ENCODE measurements at places on chromosomes 4 and X. TPM values are rescaled to one million over a fixed set of nuclear protein-coding genes. Genes with fewer than 3 reads are reported as not detected.

- no peaks in the 10 kb centered on the region for H3K4me1 ChIP-seq
- no peak overlapping the region for H3K27ac ChIP-seq
- no peak for DNase-seq
- no peaks in the 10 kb centered on the region for H3K36me3 ChIP-seq
- H3K4me3 ChIP-seq = no peak overlapping the region
Measured at GRCh38 chrX:29728639-29729038, 486.7 kb upstream of the MAGEB2 start.

The CYSLTR1 gene
- total RNA-seq = 0.26 TPM

DNA sequence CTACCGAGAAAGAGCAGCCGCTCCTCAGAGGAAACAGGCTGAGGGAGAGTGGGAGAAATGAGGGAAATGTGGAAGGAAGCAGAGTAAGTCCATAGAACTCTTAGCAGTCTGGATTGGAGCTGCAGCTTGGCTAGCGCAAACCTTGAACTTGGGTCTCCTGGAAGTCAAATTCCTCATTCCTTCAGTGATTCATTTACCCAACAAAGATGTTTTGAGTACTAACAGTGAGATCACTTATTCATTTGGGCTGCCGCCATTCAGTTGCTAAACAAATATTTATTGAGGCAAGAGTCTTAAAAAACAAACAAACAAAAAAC lies 51.5 kb downstream of the SEL1L3 start:
- no peaks in the 10 kb centered on the region for H3K4me1 ChIP-seq
- no peak for DNase-seq
- no peaks in the 10 kb centered on the region for H3K27me3 ChIP-seq
- H3K27ac ChIP-seq = no peak overlapping the region
- no peak overlapping the region for H3K4me3 ChIP-seq

The CCDC149 gene
- 0.91 TPM for total RNA-seq

DNA sequence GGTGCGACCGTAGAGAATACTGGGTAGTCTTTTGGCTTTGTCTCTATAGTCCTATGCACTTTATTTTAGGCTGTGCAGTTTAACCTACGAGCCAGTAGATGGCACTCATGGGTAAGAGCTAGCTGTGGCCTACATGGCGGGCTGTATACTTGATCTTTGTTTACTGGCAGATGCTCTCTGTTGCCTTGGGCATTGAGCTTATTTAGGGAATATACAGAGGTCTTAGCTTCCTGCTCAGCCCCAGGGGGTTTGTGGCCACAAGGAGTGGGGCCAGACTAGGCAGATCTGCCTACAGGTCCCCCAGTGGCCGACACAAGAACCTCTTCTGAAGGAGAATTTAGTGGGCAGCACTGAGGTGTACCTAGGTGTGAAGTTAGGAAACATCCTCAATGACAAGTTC lies 227.6 kb upstream of the HDX start:
- no peaks in the 10 kb centered on the region for H3K4me1 ChIP-seq
- H3K27me3 ChIP-seq = no peaks in the 10 kb centered on the region
- no peak overlapping the region for H3K4me3 ChIP-seq
- DNase-seq = no peak
- no peaks in the 10 kb centered on the region for H3K36me3 ChIP-seq
- no peak overlapping the region for H3K27ac ChIP-seq

DNA sequence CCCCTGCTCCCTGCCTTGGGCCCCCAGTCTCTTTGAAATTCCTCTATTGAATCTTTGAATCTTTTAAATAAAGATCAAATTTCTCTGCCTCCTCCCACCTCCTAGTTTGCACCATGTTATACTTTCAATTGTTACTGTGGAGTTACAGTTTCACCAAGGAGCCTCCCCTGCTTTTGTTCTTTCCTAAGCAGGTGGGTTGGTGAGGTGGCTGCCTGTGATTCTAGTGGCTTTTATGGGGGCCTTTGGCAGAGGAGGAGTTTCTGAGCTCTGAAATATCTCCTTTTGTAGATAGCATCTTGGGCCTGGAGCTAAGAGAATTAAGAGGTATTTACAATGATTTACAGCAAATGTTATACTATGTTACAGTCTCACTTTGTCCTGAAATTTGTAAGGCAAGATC lies 133.8 kb upstream of the STX18 start:
- DNase-seq = no peak
- H3K4me3 ChIP-seq = no peak overlapping the region
- no peaks in the 10 kb centered on the region for H3K36me3 ChIP-seq
- no peak overlapping the region for H3K27ac ChIP-seq
- H3K27me3 ChIP-seq = no peaks in the 10 kb centered on the region
- no peaks in the 10 kb centered on the region for H3K4me1 ChIP-seq

DNA sequence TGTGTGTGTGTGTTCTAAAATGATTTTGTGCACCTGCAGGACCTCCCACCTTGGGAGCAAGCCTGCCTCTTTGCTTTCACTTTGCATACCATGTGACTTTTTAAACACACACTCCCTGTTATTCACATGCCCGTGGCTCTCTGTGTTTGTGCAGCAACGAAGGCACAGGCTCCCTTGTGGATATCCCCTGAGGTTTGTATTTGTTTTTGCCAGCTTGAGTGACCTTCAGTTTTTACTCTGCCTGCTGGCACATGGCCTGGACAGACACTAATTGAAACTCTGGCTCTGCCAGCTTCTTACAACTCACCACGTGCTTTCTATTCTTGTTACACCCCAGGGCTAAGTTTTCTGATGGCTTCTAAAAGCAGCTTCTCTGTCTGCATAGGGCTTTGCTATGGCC lies 885.8 kb downstream of the SH3BGRL start:
- no peaks in the 10 kb centered on the region for H3K27me3 ChIP-seq
- H3K27ac ChIP-seq = no peak overlapping the region
- H3K4me1 ChIP-seq = no peaks in the 10 kb centered on the region

DNA sequence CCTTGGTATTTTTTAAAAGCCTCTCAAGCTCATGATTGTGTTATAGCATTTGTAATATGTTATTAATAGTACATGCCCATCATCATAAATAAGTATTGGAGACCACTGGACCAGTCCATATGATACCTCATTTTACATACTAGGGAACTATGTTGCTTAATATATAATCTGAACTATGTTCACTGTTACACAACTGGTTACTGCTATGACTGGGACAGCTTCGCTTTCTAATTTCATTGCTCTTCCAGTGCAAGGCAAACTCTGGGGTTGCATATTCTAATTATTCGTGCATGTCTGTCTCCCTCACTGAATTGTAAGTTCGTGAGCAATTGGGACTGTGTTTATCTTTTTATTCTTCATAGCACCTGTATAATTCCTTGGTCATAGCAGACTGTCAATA lies 330.5 kb downstream of the RAPGEF2 start:
- H3K4me1 ChIP-seq = no peaks in the 10 kb centered on the region
- DNase-seq = no peak
- H3K36me3 ChIP-seq = no peaks in the 10 kb centered on the region
- no peak overlapping the region for H3K27ac ChIP-seq

The LDB2 gene
- total RNA-seq = 3.9 TPM

The TMEM47 gene
- total RNA-seq = 11.5 TPM

The PPP4R3C gene
- not detected for total RNA-seq

The ERVMER34-1 gene
- total RNA-seq = 2.7 TPM

DNA sequence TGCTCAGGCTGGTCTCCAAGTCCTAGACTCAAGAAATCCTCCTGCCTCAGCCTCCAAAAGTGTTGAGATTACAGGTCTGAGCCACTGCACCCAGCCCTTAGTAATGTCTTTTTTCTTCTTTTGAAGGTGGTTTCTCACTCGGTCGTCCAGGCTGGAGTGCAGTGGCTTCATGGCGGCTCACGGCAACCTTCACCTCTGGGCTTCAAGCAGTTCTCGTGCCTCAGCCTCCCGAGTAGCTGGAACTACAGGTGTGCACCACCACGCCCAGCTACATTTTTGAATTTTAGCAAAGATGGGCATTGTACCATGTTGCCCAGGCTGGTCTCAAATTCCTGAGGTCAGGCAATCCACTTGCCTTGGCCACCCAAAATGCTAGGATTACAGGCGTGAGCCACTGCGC lies 32.3 kb upstream of the ASMTL start:
- H3K27ac ChIP-seq = no peak overlapping the region
- no peak overlapping the region for H3K4me3 ChIP-seq
- DNase-seq = no peak

DNA sequence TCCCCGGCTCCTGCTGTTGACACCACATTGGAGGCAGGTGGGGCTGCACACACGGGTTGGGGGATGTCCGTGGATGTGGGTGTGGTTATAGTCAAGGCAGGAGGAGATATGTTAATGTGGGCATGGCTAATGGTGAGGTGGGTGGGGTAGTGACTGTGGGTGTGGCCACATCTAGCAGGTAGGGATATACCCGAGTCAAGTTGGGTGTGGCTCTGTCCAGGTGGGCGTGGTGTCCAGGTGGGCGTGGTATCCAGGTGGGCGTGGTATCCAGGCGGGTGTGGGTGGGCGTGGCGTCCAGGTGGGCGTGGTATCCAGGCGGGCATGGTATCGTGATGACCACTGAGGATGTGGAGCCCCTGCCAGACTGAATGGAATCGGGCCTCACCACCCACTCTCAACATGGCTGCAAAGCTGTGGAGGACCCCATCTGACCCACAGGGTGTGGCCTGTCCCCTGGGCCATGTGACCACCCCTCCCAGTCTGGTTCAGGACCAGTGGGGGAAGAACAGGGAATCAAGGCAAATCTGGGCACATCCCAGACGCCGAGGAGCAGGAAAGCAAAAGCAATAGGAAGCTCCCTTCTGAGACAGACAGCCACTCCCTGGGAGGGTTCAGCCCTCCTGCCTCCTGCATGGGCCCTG lies 21.0 kb downstream of the MAN2B2 start:
- H3K27ac ChIP-seq = no peak overlapping the region
- no peaks in the 10 kb centered on the region for H3K4me1 ChIP-seq
- DNase-seq = no peak

DNA sequence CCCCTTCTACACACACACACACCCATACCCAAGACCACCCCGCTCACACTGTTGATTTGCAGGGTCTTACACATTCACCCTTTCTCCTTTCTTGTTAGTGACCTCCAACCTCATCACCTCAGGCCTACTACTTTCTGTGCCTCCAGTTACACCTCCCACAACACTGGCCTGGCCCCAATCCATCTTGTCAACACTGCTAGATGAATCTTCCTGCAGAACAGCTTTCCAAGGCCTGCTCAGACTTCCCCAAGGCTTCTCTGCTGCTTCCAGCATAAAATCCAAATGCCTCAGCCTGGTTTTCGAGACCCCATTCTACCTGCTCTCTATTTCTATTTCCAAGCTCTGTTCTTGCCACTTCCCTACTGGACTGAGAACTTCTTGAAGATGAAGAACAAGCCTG lies 79.9 kb downstream of the NHSL2 start:
- no peak overlapping the region for H3K4me3 ChIP-seq
- DNase-seq = no peak
- no peak overlapping the region for H3K27ac ChIP-seq
- no peaks in the 10 kb centered on the region for H3K4me1 ChIP-seq

The CT45A1 gene
- not detected for total RNA-seq
